ENCODE measurements at places on chromosomes 7 and 10. TPM values are rescaled to one million over a fixed set of nuclear protein-coding genes. Genes with fewer than 3 reads are reported as not detected.

The SLC26A4 gene
- 0.19 TPM for total RNA-seq

The MSMB gene
- total RNA-seq = not detected

The CDK1 gene
- total RNA-seq = 129 TPM

The MPP7 gene
- total RNA-seq = 0.56 TPM

The NXPH1 gene
- not detected for total RNA-seq

Measured in Karpas-422 (cell line).